ENCODE measurements at places on chromosomes 3 and 15.

DNA sequence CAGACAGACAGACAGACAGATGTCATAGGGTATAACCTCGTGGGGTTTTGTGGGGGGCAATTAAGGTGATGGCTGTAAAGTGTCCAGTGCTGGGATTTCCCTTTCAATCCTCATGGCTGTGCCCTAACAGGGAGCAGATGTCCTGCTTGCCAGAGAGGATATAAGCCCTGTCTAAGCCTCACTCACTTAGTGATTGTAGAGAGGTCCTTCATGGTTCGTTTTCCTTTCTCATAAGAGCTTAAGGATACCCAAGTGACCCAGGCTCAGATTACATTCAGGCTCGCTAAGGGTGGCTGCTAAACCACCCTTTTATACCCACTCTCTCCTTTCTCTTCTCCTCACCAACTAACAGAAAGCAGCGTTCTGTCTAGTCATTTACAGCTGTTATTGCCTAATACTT lies 19.2 kb downstream of the LYSMD2 start:
- no peak for DNase-seq

- DNase-seq, result no peak
These were observed 37.6 kb upstream of the RHCG start for GRCh38 chr15:89533861-89534544.

GRCh38 chr3:149085828-149086231 lies 503 bp downstream of the HLTF start:
- DNase-seq, result no peak

GRCh38 chr15:80780416-80781221 lies 1.4 kb downstream of the CEMIP start:
- DNase-seq, result no peak
